ENCODE measurements at places on chromosomes 5 and 9.

GRCh38 chr5:125210242-125210947, 464.0 kb upstream of the ZNF608 start:
- H3K27ac ChIP-seq, result no peak overlapping the region
- no peak for DNase-seq
- peaks cover 2% of the 10 kb centered on the region for H3K4me1 ChIP-seq
- H3K27me3 ChIP-seq, result no peaks in the 10 kb centered on the region

GRCh38 chr5:113278976-113279375, 155.8 kb downstream of the TSSK1B start:
- peaks cover 2% of the 10 kb centered on the region for H3K4me1 ChIP-seq
- no peaks in the 10 kb centered on the region for H3K36me3 ChIP-seq
- peaks cover 7% of the 10 kb centered on the region for H3K27me3 ChIP-seq
- no peak for DNase-seq
- no peak overlapping the region for H3K27ac ChIP-seq

GRCh38 chr9:101495810-101496209, 37.8 kb upstream of the RNF20 start:
- no peaks in the 10 kb centered on the region for H3K4me1 ChIP-seq
- H3K36me3 ChIP-seq, result no peaks in the 10 kb centered on the region
- DNase-seq, result no peak

GRCh38 chr5:172142709-172143215, 45.3 kb downstream of the STK10 start:
- H3K27me3 ChIP-seq, result no peaks in the 10 kb centered on the region
- H3K36me3 ChIP-seq, result peaks cover 13% of the 10 kb centered on the region
- peak overlapping the region; percentile 88 for H3K27ac ChIP-seq
- H3K4me3 ChIP-seq, result no peak overlapping the region

GRCh38 chr9:125789196-125789595, 42.0 kb downstream of the PBX3 start:
- DNase-seq, result no peak
- peaks cover 5% of the 10 kb centered on the region for H3K36me3 ChIP-seq
- peaks cover 7% of the 10 kb centered on the region for H3K4me1 ChIP-seq
- no peaks in the 10 kb centered on the region for H3K27me3 ChIP-seq
- H3K4me3 ChIP-seq, result no peak overlapping the region

DNA sequence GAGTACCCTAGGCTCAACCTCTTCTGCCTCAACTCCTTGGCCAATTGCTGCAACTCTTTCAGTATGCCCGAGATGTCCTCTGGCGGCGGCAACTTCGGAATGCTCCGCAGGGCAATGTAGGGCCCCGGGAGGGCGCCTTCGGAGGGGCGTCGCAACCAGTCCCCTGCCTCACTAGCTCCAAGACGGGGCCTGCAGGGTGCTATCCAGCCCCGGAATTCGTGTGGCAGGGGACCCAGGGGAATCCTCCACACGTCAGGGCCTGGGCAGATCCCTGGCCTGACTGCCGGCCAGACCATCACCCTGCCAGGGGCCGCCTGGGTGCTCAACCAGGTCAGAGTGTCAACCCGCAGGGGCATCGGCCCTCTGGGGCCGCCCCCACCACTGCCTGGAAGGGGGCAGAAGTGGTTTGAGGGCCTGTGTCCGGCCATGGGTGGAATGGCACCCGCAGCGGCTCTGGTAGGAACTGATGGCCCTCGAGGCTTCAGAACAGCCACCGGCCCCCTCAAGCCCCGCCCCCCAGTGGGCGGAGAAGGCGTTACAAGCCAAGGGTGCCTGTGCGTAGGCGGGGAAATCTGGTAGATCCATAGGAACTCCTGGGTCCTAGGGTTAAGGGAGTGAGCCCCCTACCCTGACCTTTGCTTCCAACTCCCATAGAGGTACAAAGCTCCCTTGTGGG, at the start of gene POU5F2:
Gene POU5F2, minus strand, starts transcription at position 465 of the 676 bp plus-strand sequence. Its CDS starts 37 bp downstream, at position 428.
- no peak for DNase-seq
- H3K4me3 ChIP-seq, result no peak within 1 kb of the TSS
- no peak within 1 kb of the TSS for H3K27ac ChIP-seq
- H3K36me3 ChIP-seq, result peaks cover 55% of the 10 kb centered on the region

DNA sequence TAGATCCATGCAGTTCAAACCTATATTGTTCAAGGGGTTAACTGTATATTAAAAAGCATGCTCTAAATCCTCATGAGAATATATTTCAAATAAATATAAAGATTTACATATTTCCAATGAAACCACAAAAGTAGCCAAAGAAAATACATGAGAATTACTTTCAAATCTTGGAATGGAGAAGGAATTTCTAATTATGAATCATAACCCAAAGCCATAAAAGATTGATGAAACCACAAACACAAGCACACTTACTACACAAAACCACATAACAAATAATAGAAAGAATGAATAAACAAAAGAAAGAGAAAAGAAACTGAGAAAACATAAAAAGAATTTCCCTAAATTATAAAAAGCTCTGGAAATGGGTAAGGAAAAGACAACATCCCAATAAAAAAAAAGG, 16.0 kb downstream of the ERP44 start:
- peak overlapping the region; percentile 95 for H3K27ac ChIP-seq
- peak overlapping the region; percentile 86 for H3K4me3 ChIP-seq
- peaks cover 52% of the 10 kb centered on the region for H3K4me1 ChIP-seq
- H3K27me3 ChIP-seq, result no peaks in the 10 kb centered on the region
